Astrocyte (in vitro differentiated cells and primary cell): ENCODE measurements at places on chromosomes 6 and 20. TPM values are rescaled to one million over a fixed set of nuclear protein-coding genes. Genes with fewer than 3 reads are reported as not detected.

PLN gene
- 0.43 TPM in 1 of 2 replicates, not detected in the other for total RNA-seq

TTPAL gene
- total RNA-seq, result 23.3 and 25.2 TPM in 2 replicates

LTB gene
- 0.26 and 0.52 TPM in 2 replicates for total RNA-seq

GRCh38 chr20:50335105-50335504 lies 144.5 kb downstream of the CEBPB start:
- peak; percentile 42 for DNase-seq

DNA sequence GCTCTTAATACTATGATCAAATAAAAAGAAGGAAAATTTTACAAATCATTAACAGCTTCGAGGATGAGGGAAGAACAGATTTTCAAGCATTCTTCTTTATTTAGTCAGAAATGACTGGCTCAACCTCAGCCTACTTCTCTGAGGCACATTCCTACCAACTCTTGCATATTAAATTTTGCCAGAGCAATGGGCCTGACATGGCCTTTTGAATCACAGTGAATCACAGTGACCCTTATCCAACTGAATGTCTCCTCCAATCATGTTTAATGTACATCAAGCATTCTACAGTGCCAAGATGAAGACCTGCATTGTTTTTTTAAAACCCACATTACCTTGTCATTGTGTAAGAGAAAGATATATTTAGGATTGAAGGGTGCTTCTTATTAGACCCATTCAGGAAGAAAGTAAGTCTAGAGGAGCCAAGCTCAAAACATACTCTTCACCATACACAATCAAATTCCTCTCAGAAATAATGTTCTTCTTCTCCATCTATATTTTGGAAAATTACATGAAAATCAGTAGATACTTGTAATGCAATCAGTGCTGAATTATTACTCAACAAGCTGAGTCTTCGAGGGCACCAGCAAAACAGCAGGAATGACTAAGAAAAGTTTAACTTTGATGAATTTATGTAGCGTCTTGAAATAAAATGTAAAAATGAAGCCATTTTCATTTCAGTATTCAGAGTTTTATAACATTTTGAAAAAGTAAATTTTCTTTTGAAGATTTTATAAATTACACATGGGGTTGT lies 44.1 kb upstream of the MOXD1 start:
- DNase-seq, result peak; percentile 94

TFAP2D gene
- not detected in 2 replicates for total RNA-seq

DNA sequence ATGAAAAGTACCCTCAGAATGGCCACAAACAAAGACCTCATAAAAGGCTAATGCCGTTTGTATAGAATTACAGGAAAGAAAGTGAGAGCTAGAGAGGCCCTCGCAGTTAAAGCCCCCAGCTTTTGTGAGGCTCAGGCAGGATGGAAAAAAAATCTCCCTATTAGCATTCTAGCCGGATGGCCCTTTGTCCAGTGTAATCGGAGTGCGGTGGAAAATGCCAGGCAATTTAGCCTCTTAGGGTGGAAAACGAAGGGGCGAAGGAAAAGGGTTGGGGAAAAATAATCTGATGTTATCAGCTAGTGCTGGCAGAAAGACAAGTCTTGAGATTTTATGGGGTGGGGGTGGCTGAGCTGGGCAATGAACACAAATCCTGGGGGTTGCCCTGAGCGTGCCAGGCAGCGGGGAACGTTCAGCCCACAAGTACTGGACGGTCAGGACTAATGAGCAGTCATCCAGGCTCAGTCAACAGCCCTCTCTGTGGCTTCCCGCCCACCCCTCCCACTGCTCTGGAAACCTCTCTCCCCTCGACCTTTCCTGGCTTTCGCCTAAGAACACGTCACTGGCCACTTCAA lies 92.4 kb downstream of the PSMG4 start:
- peak; percentile 52 for DNase-seq

GRCh38 chr6:169921853-169922824 lies 170.7 kb downstream of the ERMARD start:
- DNase-seq, result no peak

F13A1 gene
- 10.1 and 16.7 TPM in 2 replicates for total RNA-seq

ERVFRD-1 gene
- total RNA-seq, result not detected in 2 replicates

DNA sequence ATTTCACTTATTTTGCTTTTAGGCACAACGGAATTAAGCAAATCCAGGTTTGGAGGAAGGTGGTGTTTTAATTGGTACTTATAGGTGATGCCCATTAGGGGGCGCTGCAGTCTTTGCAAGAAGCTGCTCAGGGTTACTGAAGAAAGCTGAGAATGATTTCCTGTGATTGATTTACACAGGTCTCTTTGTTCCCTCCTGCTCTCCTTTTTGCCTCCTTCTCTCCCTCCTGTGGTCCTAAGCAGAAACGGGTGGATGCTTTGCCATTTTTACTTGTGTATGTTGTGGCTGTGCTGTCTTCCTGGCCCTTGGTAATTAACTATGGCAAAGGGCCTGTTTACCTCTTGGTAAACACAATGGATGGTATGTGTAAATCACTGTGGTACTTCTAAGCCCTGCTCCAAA lies 97.8 kb downstream of the ANKS1A start:
- peak; percentile 62 for DNase-seq

DNA sequence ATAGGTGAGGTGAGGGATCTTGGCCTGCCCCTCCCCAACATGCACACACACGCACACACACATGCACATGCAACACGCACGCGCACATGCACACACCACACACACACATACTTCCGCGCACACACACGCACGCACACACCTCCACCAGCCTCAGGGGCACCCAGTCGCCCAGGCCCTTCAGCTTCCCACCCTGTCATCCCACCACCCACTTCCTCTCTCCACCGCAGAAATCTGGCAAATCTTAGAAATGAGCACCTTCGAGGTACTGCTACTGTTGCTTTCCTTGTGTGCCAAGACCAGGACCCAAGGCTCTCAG lies 1.2 kb downstream of the SPDEF start:
- DNase-seq, result no peak

PFDN4 gene
- total RNA-seq, result 28.3 and 35.2 TPM in 2 replicates

GRCh38 chr6:33860706-33861474 lies 57.1 kb upstream of the MLN start:
- no peak for DNase-seq

GRCh38 chr6:125773387-125774341 lies 17.1 kb upstream of the NCOA7 start:
- DNase-seq, result no peak

PHACTR1 gene
- 8.5 and 10.0 TPM in 2 replicates for total RNA-seq

HDAC2 gene
- 173 and 179 TPM in 2 replicates for total RNA-seq

DNA sequence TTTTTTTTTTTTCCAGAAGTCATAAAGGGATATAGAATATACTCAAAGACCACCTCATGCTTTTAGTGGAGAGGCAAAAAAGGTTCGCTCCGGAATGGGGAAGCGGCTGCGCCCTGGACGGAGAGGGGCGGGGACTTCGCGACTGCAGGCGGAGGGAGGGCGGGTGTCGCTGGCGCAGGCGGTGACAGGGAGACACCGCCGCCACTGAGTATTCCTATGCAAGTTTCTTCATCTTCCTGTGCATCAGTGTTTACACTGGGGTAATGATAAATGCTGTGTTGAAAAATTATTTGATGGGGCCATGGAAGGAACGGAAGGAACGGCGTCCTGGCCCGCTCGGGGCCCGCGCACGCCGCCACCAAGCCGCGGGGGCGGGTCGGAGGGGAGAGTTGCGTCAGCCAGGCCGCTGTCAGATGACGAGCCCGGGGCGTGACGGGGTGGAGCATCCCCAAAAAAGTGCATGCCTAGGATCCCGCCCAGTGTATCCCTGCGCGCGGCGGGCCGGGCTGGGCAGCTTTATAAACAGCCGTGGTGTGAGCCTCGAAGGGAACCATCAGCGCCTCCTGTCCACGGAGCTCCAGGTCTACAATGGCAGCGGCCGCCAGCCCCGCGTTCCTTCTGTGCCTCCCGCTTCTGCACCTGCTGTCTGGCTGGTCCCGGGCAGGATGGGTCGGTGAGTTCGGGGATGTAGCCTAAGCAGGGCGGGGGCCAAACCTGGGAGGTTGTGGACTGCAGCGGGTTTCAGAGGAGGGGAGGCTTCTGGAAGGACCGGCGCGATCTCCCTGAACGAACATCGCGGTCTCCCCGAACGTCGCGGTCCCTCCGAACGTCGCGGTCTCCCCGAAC lies at the start of gene ULBP1:
TSS of gene ULBP1 (plus strand) at position 482 of the 846 bp plus-strand sequence. CDS start at position 589, 107 bp downstream.
- peak; percentile 68 for DNase-seq

GRCh38 chr6:86937219-86938079 lies at the start of gene HTR1E:
Gene HTR1E (plus strand): TSS chr6:86937528. CDS start chr6:87015335, 77,807 bp downstream.
- DNase-seq, result peak; percentile 8

DNA sequence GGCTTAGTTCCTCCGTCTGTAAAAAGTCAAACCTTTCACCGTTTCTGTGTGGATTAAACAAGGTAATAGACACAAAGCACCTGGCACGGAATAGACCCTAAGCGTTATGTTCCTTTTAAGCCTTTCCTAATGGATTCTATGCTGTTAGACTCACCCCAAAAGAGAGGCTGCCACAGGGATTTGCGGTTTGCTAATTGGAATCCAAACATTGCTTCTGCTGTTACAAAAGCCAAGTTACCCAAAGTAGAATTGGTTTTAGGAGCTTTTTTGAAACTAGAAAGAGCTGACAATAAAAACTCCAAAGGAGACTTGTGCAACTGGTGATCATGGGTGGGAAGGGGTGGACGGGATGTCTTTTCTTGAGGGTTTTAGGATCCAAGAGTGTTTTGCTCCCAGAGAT lies 178.0 kb downstream of the BMP7 start:
- DNase-seq, result no peak

RIPOR3 gene
- 0.29 and 0.39 TPM in 2 replicates for total RNA-seq

DNA sequence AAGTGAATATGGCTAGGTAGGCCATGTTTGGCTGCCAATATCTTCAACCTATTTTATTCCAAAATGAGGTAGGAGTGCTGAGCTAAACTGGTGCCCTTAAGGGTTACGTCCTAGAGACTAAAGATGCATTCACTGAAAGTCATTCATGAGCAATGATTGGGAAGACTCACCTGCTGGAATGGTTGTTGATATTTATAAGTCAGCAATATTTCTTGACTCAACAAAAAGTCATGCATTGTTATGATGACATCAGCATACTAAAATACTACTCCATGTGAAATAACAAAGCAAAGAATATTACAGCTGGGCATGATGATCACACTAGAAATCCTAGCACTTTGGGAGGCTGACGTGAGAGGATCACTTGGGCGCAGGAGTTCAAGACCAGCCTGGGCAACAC lies 17.6 kb upstream of the NUP153 start:
- DNase-seq, result no peak

PSORS1C2 gene
- total RNA-seq, result not detected in 2 replicates

SNRPB2 gene
- 70.7 and 76.3 TPM in 2 replicates for total RNA-seq

ZC2HC1B gene
- total RNA-seq, result not detected in 2 replicates

DNA sequence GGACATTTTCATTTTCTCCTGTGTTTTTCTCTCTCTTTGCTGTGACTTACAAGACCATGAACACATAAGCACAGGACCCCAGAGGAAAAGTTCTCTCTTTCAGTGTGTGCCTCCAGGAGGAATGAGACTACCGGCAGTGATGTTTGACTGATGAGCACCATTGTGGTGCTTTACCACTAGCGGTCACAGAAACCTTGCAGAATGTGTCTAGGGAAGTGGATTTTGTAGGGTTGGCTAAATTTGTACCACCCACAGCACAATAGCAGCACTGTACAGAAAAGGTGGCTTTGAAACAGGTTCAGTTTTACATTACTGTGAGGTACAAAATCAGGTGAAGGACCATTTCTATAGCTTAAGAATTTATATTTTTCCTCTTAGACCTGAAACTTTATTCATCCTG lies 301.9 kb upstream of the SUPT3H start:
- no peak for DNase-seq
